Stimulated activated effector memory CD8-positive, alpha-beta T cell treated with anti-CD3 and anti-CD28 coated beads, Interleukin-12 subunit alpha, Interleukin-12 subunit beta, amount 100 ng/mL, for 72 hours (primary cell): ENCODE measurements at places on chromosomes 6 and 20.

- no peak for DNase-seq
Observed at GRCh38 chr6:160160450-160160849, 38.8 kb downstream of the SLC22A1 start.

DNA sequence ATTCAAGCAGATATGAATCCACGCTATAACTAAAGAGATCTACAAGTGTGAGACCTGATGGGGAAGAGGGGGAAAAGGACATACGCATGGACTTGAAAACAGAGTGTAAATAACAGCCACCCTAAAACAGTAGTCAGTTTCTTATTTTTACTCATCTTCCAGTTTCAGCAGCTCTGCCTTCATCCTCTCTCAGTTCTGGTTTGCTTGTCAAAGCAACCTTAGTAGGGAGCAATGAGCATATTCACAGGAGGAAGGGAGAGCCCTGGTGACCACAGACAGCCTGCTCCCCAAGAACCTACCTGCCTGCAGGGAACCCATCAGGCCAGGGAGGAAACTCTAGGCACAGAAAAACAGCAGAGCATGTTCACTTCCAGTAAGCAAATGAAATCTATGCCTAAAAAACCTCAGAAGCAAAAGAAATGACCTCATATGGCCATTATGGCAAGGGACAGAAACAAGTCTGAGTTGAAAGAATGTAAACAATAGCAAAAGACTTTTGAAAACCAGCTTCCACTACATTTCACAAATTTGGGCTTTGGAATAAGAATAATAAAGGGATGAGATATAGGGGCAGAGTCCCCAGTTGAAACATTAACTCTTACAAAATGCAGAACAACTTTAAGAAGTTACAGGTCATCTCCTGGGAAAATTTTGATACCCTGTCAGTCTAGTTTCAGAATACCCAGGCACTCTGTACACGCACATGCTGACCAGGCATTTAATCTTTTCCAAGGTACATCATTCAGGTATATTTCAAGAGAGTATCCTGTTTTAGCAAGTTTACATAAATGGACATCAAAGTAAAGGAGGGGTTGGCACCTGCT is 120.8 kb upstream of the BCLAF1 start:
- no peak for DNase-seq

DNA sequence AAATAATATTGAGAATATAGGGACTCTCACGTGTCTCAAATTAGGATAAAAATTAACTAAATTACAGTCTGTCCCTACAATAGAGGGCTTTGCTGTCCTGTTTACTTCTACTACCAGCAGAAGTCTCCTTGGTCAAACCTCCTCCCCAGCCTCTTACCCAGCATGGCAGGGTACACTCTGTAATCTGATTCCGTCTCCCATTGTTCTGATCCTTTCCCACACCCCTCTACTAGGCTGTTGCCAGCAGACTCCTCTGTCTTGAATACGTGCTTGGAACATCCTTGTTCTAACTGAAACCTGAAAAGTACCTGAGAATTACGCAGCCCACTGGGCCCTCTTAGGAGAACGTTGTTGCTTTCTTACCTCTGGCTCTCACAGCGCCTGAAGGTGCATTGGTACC is 112.2 kb upstream of the PREP start:
- DNase-seq: no peak

DNA sequence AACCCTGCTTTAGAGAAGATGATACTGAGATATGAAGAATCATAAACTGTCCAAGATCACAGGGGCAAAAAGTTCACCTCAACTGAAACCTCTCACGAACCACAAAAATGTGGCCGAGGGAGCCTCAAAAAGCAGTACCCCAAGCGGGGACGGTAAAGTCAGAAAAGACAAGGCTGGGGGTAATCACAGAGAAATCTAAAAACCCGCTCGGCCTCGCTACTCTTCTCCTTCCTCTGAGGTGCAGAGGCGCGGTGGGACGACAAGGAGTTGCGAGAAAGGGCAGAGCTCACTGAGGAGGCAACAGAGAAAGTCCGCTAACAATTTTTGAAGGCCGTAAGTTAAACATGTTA is 356 bp upstream of the IRAK1BP1 start:
- no peak for DNase-seq

DNA sequence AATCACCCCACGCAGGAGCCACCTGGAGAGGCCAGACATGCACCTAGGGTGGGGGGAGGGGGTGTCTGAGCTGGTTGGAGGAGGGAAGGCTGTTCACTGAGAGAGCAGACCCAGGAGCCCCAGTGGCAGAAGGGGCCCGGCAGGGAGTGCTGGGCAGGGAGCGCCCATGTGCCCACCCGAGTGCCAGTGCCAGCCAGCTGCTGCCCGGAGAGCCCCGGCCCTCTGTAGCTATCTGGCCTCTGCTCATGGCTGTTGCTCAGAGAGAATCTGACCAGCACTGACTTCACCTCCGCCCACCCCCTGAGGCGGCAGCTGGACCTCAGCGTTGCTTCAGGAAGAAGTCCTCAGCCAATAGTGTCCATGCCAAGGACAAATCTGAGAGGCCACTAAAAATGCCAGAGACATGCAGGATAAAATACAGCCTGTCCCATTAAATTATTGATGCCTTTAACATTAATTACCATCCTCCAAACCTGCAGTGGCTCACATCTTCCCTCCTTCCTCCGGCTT is 22.8 kb downstream of the SLC17A9 start:
- DNase-seq: no peak

GRCh38 chr6:11538052-11538818 is 686 bp downstream of the TMEM170B start:
- DNase-seq: peak; percentile 20
